Aorta (tissue), 5 donors: ENCODE measurements at places on chromosomes 2 and 18.
A peak's percentile ranks its signal among the peaks of the same experiment; 100 is the strongest.

- DNase-seq = no peak
Observed at GRCh38 chr2:200964498-200964897, 1.0 kb upstream of the ORC2 start.

DNA sequence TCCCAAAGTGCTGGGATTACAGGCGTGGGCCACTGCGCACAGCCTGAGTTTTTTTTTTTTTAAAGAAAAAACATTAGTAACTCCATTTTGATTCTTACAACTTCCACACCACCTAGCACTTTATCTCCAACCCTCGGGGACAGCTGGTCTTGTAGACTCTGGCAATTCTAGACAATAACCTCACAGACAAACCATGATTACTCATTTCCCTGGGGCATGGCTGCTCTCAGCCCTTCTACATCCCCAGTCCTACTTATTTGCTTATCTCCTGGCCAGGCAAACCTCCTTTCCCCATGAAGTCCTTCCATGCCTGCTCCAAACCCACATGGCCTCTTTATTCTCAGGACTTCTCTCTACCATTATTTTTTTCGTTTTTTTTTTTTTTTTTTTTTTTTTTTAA is 91.1 kb downstream of the ACTR3 start:
- DNase-seq = no peak

DNA sequence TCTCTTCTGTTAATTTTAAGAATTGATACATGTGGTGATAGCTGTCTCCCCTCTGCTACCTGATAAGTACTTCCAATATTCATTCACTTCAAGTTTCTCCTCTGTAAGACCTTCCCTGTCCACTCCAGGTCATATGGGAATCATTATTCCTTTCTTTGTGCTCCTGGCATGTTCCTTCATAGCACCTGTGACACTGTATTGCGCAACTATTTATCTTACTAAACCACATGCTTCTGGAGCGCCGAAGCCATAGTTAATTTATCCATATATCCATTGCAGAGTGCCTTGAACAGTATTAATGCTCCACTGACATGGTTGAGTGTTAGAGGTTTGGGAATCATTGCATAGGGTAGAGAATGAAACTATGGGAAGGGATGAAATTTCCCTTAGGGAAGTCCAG is 7.9 kb upstream of the PRKD3 start:
- DNase-seq = no peak

- peak; percentile 42 for DNase-seq
Observed at GRCh38 chr2:196719110-196719872, 79.8 kb downstream of the CCDC150 start.
